ENCODE measurements at places on chromosomes 7 and 10. TPM values are rescaled to one million over a fixed set of nuclear protein-coding genes. Genes with fewer than 3 reads are reported as not detected.
A peak's percentile ranks its signal among the peaks of the same experiment; 100 is the strongest.

GRCh38 chr7:149714910-149715471 lies 58.4 kb downstream of the ZNF467 start:
- H3K27ac ChIP-seq = peak overlapping the region; percentile 34
- no peaks in the 10 kb centered on the region for H3K27me3 ChIP-seq
- no peaks in the 10 kb centered on the region for H3K36me3 ChIP-seq
- H3K4me1 ChIP-seq = peaks cover 6% of the 10 kb centered on the region
- peak overlapping the region; percentile 56 for H3K4me3 ChIP-seq

DNA sequence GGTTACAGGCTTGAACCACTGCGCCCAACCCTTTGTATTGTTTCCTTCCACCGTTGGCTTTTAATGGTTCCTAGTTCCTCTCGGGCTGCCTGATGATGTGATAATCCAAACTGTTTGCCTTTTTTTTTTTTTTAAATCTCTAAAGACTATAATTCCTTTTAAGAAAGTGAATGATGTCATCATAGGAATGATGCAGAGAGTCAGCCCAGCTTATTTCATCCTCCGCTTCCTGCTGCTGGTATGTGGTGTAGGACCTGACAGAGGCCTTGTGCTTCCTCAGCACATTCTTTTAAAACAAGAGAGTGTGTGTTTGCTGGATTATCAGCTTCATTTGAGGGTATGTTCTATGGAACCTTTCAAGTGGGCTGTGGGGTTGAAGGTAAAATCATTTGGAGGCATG lies 241.4 kb downstream of the LRMDA start:
- DNase-seq = no peak
- no peaks in the 10 kb centered on the region for H3K4me1 ChIP-seq
- no peaks in the 10 kb centered on the region for H3K27me3 ChIP-seq
- no peak overlapping the region for H3K4me3 ChIP-seq

DNA sequence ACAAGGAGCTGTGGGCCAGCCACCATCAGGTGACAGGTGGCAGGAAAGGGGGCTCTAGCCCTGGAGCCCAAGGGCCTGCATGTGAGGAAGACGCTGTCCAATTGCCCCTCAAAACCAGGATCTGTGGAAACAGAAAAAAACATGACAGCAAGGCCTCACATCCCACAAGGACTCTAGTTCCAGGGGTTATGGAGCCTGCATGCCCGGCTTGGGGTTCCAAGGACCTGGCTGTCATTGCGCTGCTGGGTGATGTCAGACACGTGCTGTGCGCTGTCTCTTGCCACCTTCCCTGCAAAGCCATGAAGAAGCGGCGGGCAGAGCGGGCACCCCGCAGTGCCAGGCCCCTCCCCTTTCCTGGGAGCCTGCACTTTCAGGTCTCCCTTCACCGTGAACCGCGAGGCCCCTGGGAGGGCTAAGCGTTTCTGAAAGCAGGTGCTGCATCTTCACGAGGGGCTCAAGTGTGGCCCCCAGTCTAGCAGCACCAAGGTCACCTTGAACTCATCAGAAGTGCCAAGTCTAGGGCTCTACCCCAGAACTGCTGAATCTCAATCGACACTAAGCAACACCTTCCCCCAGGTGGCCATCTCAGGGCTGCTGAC lies 15.1 kb upstream of the CRYGN start:
- H3K4me1 ChIP-seq = peaks cover 3% of the 10 kb centered on the region
- no peak overlapping the region for H3K4me3 ChIP-seq
- H3K36me3 ChIP-seq = no peaks in the 10 kb centered on the region

GIMAP8 gene
- total RNA-seq = 10.3 TPM

UPK3BL1 gene
- total RNA-seq = 16.1 TPM

RASSF4 gene
- 21.9 TPM for total RNA-seq

All from ovary (tissue), 10 donors.